ENCODE measurements at places on chromosomes 12 and 14.

- no peak for DNase-seq
These were observed 14.3 kb upstream of the PPP1R13B start for GRCh38 chr14:103861413-103862392.

GRCh38 chr14:69760810-69761209 is 6.1 kb upstream of the SRSF5 start:
- DNase-seq: no peak

- no peak for DNase-seq
These were observed 488.5 kb upstream of the TBX3 start for GRCh38 chr12:115172521-115172920.

GRCh38 chr14:102544747-102545460 is 35.3 kb upstream of the ANKRD9 start:
- no peak for DNase-seq

DNA sequence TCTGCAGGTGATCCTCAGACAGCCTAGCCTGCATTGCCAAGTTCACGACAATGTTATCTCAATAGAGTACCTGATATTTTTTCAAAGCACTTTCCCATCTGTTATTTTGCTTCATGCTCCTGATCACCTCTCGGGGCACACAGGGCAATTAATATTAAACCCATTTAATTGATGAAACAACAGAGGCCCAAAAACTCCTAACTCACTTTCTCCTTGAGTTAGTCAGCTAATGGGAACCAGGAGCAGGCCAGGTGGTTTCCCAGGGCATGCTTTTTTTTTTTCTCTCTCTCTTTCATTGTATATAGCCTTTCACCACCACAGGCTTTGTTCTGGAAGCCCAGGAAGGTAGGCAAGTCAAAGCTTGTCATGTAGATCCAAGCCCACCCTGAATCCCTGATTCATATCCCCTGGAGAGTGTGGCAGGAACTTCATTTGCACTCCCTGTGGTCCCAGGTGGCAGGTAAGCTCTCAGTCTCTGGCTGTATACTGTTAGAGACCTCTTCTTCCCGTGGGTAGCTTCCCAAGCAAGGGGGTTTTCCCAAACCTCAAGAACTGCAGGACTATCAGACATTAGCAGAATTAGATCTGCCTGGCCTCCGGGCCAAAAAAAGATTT is 41.6 kb upstream of the MAP1LC3B2 start:
- DNase-seq: no peak

GRCh38 chr14:37601865-37602264 is 6.4 kb downstream of the TTC6 start:
- DNase-seq: no peak

DNA sequence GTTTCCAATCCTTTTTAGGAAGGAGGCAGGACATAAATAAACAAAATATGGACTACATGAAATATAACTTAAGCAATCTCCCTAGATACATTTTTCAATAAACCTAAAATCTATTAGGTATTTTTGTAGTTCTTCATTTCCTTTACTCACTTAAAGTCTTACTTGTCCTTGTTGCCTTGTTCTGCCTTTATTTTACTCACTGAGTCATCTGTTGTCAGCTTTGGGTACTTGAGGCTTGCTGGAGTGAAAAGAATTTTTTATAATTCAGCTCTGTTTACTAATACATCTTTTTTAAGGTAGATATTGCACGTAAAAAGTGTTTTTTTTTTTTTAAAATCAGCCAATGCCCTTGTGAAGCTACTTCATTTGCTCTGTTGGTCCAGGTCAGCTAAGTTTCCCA is 216.2 kb downstream of the PELI2 start:
- DNase-seq: no peak

DNA sequence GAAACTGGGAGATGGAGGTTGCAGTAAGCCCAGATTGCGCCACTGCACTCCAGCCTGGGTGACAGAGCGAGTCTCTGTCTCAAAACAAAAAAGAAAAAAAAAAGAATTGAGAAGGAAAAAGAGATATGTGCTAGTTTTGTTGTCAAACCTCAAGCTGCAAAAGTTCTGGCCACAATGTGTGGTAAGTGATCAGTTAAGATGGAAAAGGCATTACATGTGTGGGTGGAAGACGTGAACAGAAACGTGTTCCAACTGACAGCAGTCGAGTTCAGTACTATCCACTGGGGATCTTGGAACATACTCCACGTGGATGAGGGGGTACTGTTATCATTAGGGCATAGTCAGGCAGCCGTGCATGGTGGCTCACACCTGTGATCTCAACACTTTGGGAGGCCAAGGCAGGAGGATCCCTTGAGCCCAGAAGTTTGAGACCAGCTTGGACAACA is 17.3 kb downstream of the GPR68 start:
- no peak for DNase-seq

GRCh38 chr12:51442324-51442723 is 17.7 kb downstream of the SLC4A8 start:
- no peak for DNase-seq

GRCh38 chr12:617304-617915 is 45.8 kb downstream of the NINJ2 start:
- no peak for DNase-seq

- no peak for DNase-seq
These were observed 4.5 kb downstream of the OR10AD1 start for GRCh38 chr12:48198672-48198971.

DNA sequence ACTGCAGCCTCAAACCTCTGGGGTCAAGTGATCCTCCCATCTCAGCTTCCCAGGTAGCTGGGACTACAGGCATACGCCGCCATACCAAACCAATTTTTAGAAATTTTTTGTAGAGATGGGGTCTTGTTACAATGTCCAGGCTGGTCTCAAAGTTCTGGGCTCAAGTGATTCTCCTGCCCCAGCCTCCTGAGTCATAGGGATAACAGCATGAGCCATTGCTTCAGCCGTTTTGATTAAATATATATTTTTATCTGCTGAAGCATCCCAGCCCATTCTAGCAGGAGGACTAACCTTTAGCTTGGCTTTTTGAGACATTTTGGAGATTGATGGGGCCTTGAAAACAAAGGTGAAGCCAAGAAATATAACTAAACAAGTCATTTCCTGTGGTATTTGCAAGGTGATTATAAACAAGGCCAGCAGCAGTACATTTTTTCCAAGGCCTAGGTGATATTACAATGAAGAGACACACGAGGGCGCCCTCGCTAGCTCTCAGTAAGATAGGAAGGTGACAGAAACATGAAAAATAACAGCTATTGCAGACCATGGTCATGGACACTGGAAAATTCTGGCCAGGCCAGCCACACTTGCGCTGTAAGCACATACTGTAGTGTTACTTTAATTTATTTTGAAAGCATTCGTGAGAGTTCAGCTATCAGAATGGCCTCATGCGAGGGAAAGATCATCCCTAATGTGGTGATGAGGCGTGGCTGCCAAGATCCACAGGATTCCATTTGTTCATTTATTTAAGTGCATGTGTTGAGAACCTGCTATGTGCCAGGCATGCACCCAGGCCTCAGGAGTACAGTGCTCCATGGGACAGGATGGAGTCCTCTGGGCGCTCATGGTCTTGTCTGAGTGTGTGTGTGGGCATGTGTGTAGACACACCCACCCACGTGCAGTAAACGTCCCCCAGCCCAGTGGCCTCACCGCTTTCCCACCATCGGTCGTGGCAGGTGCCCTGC is 63.5 kb downstream of the DGLUCY start:
- peak; percentile 66 for DNase-seq

GRCh38 chr12:86186449-86186848 is 69.7 kb downstream of the MGAT4C start:
- DNase-seq: no peak

DNA sequence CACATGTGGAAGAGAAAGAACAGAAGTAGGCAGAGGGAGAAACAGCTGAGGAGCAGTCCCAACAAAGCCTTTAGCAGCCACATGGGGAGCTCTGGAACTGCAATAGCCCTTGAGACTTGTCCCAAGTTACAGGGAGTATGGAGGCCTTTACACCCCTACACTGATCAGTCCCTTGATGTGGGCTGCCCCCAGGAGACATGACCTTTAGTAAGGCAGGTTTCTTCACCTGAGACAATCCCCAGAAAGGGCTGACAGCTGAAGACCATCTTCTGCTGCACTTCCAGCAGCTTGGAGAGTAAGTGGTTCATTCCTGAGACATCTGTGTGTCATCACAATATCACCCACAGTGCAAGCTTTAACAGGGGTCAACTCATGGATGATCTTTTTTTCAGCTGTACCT is 8.6 kb upstream of the SNAPC1 start:
- DNase-seq: no peak

DNA sequence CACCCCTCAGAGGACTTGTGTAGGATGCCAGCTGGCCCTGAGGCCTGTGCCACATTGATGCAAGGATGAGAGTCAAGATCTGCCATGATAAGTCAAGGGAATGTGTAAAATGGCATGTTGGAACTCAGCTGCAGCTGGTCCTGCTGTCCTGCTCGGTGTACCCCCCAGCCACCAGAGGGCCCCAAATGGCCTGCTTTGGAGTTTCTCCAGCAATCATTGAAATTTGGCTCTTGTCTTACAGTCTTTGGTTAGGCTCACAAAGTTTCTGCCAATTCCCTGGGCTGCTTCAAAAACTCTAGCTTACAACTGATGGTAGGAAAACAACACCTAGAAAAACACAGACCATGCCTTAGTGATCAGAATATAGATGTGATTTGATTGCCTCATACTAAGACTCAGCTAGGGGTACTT is 76.8 kb downstream of the HSD17B6 start:
- DNase-seq: peak; percentile 33

DNA sequence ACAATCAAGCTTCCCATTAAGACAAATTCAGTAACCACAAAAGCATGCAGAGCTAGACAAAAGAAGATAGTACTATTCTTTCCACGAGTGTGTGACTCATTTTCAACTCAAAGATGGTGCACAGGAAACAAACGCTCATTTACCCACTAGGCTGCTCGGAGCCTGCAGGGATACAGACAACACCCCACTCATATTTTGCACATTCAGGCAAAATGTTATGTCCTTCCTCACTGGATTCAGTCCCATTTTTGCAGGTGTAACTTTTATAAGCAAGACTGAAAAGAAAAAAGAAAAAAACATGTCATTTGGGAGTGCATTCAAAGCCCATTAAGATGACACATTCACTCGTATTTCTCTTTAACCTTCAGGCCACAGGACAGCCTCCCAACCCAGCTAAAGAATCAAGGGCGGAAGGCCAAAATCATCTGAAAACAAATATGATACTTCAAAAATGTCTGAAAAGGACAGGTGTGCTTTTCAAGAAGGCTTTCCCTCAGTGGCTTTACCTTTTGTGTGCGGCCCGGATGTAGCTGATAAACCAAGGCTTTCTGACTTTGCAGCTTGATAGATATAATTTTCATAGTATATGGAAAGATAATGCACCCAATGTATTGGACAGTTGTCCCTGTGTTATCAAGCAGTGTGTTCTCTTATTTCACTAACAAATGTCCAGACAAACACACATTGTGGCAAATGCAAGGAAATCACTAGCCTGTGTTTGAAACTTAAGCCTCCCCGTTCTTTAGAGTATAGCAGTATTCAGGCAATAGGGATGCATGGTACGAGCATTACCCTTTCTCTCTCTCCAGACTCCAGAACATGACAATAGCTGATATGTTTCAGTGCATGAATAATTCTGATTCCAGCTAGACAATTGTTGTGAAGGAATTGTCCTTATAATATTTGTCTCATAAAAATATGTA is 147.8 kb upstream of the KRR1 start:
- peak; percentile 46 for DNase-seq

DNA sequence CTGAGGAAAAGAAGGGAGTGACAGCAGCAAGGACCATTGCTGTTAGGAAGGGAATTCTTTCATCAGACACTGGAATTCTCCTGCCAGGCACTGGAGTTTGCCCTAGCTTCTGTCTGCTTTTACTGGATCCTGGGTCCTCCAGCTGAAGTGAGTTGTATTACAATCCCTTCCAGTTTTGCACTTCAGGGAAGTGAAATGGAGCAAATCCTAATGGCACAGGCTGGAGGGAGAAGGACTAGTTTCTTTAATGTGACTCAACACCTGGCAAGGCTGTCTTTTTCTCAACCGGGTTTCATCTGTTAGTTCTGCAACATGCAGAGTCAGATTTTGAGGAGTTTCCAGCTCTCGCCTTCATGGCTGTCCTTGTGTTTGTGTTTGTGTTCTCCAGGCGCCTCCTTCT is 45.8 kb downstream of the ETV6 start:
- no peak for DNase-seq

GRCh38 chr12:89748791-89749190 is 40.2 kb upstream of the ATP2B1 start:
- DNase-seq: no peak

DNA sequence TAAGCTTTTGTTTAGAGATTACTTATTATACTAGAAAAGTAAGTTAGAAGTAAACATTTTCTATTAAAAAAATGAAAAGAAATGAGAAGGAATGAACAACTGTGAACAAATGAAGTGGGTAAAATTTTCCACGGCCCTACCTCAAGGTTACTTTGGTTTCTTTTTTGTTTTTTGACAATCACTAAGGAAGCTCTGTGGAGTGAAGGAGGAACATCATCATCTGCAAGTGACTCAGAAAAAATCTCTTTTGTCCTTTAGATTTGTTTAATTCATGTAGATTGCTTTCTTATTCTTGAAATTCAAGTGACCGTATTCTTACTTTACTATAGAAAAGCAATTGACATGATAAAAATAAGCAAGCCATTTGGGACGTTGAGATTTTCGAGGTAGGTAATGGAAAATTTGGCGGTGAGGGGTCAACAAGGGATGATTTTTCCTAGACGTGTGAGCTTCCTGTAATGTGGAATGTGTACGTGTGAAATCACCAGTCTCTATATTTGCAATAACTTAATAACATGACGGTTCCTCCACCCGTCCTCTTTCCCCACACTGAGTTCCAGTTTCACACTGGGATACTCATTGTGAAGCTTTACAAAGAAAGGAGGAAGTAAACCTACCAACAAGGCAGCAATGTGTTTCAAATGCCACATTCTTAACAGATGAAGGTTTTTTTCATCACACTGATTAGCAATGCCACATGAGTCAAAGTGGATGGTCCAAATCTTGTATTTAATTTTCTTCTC is 62.3 kb upstream of the EGLN3 start:
- no peak for DNase-seq

GRCh38 chr14:101233808-101234207 is 327.5 kb upstream of the DIO3 start:
- no peak for DNase-seq

- DNase-seq: peak; percentile 50
These were observed 15.5 kb downstream of the E2F7 start for GRCh38 chr12:77049767-77050353.

GRCh38 chr14:73752297-73752992 is 38.3 kb upstream of the PNMA1 start:
- peak; percentile 53 for DNase-seq

DNA sequence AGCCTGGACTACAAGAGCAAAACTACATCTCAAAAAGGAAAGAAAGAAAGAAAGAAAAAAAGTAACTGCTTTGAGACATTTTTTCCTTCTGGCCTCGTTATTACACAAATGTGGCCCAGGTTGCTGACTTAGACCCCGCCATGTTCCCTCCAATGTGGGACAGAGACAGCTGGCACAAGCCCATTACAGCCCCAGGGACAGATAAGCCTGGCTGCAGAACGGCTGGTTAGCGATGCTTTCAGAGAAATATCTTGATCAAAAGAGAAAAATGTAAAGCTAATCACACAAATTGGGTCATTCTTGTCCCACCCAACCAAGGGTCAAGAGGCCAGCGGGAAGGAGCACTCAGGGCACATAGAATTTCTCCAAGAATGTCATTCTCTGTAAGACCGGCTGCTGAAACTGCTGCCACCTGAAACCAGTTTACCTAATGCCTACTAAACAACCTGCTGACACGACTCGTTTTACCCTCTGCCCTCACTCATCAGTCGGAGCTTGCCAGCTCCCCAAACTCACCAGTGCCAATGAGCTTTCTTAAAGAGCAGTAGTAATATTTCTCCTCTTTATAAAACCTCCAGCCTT is 63.1 kb downstream of the TNFAIP2 start:
- DNase-seq: no peak
